ENCODE measurements at places on chromosomes 1 and 21.
A peak's percentile ranks its signal among the peaks of the same experiment; 100 is the strongest.

GRCh38 chr1:94909486-94909885 lies 17.4 kb downstream of the CNN3 start:
- H3K4me3 ChIP-seq: no peak overlapping the region
- H3K27me3 ChIP-seq: no peaks in the 10 kb centered on the region
- no peak for DNase-seq

DNA sequence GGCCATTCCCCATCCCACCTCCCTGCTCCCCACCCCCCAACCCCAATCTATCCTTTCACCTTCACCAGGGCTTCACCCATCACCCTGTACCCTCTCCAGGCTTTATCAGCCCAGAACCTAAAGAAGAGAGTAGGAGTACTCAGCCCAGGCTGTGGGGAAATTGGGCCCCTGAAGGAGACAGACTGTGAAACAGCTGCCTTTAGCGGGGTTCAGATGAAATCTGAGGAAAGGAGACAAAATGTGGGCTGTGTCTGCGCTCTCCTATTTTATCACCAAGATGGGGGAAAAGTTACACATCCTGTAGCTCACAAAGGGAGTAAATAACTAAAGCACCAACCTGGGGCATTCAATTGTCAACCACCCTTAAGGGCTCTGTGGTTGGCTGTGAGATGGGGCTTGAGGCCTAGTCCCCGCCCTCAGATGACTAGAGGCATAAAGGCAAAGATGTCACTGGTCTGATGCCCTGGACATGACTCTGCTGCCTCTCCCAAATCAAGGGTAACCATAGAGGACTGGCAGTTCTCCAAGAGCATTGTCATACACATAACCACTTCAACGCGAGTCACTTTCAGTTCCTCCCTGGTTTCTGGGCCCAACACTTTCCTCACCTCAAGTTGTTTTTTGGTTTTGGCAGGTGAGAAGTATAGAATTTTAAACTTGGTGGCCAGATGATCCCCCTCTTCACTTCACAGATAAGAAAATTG lies 30.0 kb downstream of the SLC27A3 start:
- H3K36me3 ChIP-seq: no peaks in the 10 kb centered on the region
- H3K27me3 ChIP-seq: no peaks in the 10 kb centered on the region
- no peak for DNase-seq

- no peaks in the 10 kb centered on the region for H3K27me3 ChIP-seq
- H3K36me3 ChIP-seq: no peaks in the 10 kb centered on the region
- H3K27ac ChIP-seq: peak overlapping the region; percentile 57
- 0 out of 2 replicates have a peak, but pooled peaks cover 9% of the 10 kb centered on the region for H3K4me1 ChIP-seq
Observed at GRCh38 chr21:17003258-17003615, 509.6 kb upstream of the CXADR start.

DNA sequence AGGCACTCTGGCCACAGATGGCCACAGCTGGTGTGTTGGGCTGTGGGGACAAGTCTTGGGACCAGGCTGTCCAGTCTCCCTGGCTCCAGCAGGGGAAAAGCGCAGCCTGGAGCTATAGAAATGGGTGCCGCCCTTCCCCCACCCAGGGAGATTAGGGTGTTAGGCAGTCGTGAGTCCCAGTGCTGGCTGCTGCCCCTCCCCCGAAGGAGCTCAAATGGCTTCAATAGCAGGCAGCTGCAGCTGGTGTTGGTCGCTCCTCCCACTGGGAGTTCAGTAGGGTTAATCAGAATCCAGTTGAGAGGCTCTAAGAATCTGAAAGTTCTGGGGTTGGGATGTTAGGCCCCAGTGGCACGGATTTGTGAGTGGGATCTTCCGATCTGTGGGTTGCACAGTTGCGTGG lies 595.6 kb upstream of the PKN2 start:
- H3K4me3 ChIP-seq: no peak overlapping the region
- H3K27me3 ChIP-seq: no peaks in the 10 kb centered on the region
- DNase-seq: no peak
- no peak overlapping the region for H3K27ac ChIP-seq
- no peaks in the 10 kb centered on the region for H3K4me1 ChIP-seq

- no peak within 1 kb of the TSS for H3K4me3 ChIP-seq
- peaks cover 10% of the 10 kb centered on the region for H3K4me1 ChIP-seq
- DNase-seq: no peak
Observed at GRCh38 chr1:54017979-54018378, at the start of gene LDLRAD1. Gene LDLRAD1 (minus strand): TSS chr1:54018186. CDS start chr1:54018112, 74 bp downstream.

DNA sequence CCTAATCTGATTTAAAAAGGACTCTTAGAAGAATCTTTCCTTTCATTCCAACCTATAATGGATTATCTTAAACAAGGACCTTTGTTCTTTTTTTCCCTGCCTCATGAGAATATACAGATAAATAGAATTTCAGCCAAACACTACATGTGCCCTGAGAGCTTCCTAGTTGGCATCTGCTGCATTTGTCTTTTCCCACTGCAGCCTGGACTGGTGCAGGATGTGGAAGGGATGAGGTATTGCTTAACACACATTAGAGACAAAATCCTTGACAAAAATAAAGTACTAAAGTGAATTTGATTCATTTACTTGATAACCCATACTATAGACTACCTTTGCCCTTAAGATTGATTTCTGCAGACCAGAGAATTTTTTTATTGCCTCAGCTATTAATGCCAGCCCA lies 59.5 kb downstream of the PALMD start:
- no peak for DNase-seq
- H3K4me1 ChIP-seq: no peaks in the 10 kb centered on the region
- H3K27me3 ChIP-seq: no peaks in the 10 kb centered on the region
- H3K27ac ChIP-seq: no peak overlapping the region
- no peaks in the 10 kb centered on the region for H3K36me3 ChIP-seq

GRCh38 chr1:179143322-179143721 lies 61.5 kb downstream of the TOR3A start:
- H3K27ac ChIP-seq: no peak overlapping the region
- no peaks in the 10 kb centered on the region for H3K36me3 ChIP-seq
- H3K4me3 ChIP-seq: no peak overlapping the region
- H3K27me3 ChIP-seq: no peaks in the 10 kb centered on the region

DNA sequence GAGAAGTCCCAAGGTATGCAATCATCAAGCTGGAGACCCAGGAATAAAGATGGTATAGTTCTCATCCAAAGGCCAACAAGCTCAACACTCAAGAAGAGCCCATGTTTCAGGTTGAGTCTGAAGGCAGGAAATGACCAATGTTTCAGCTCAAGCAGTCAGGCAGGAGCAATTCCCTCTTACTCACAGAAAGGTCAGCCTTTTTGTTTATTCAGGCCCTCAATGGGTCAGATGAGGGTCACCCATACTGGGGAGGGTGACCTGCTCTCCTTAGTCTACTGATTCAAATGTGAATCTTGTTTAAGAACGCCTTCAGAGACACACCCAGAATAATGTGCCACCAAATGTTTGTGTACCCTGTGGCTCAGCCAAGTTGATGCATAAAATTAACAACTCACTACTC lies 262.4 kb downstream of the USP25 start:
- no peak for DNase-seq
- H3K4me3 ChIP-seq: no peak overlapping the region
- H3K27me3 ChIP-seq: no peaks in the 10 kb centered on the region
- H3K27ac ChIP-seq: no peak overlapping the region
- no peaks in the 10 kb centered on the region for H3K4me1 ChIP-seq

GRCh38 chr1:172244865-172245264 lies 175.6 kb upstream of the C1orf105 start:
- no peak overlapping the region for H3K4me3 ChIP-seq
- no peaks in the 10 kb centered on the region for H3K36me3 ChIP-seq
- no peak overlapping the region for H3K27ac ChIP-seq
- no peaks in the 10 kb centered on the region for H3K27me3 ChIP-seq
- no peak for DNase-seq

DNA sequence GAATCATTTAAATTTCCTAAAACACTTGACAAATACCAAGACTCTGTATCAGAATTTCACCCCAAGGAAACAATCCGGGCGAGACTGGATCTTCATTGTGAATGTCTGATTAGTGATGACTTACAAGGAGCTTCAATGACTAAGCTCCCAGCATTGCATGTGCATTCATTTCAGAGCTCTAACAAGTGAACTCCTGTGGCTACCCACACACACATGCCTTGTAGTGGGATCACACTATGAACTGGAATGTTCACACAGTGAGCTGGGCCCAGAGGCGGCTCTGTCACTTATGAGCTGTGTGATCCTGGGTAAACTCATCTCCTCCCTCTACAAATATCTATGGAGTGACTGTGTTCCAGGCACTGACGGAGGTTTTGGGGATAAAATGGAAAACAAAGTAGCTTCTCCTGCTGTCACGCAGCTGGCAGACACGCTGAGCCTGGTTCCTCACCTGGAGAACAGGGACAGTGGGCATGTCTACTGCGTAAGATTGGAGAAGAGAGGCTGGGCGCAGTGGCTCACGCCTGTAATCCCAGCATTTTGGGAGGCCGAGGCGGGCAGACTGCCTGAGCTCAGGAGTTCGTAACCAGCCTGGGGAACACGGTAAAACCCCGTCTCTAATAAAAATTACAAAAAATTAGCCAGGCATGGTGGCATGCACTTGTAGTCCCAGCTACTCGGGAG lies 56.9 kb downstream of the CLSTN1 start:
- H3K4me3 ChIP-seq: no peak overlapping the region
- H3K27me3 ChIP-seq: no peaks in the 10 kb centered on the region
- H3K4me1 ChIP-seq: no peaks in the 10 kb centered on the region

DNA sequence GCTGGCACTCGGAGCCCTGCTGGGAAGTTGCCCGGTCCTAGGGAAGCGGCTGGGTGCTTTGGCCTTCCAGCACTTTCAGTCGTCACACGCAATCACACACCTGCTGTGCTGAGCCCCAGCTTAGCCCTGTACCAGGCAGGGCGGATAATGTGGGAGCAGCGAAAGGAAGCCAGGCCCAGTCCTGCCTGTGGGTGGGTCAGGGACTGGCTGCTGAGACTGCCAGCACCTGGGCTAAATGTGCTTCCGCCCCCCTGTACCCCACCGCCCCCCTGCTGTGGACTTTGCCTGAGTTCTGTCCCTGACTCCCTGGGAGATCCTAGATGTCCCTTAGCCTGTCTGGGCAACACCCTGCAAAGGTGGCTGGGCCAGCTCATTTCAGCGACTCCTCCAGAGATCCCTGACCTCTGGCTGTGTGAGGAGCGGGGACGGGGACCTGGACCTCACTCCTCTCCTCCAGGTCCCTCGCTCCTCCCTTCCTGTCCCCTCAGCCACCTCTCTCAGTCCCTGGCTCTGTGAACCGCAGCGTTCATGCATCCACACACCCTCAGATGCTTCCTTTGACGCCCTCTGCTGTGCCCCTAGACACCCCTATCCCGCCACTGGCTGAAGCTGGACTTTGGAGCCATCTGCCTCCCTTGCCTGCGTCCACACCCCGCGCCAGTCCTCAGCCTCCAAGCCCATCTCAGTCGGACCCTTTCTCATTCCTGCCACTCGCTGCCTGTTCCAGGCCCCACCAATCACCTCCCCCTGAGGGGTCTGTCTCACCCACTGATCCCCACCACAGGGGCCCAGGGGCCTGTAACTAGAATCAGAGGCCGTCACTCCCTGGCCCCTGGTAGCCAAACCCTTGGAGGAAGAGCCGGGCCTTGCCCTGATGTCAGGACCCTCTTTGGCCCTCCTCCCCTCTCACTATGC lies 1.4 kb downstream of the MMEL1 start:
- no peaks in the 10 kb centered on the region for H3K36me3 ChIP-seq
- peak; percentile 52 for DNase-seq
- H3K4me1 ChIP-seq: no peaks in the 10 kb centered on the region
- H3K27me3 ChIP-seq: no peaks in the 10 kb centered on the region
- no peak overlapping the region for H3K4me3 ChIP-seq

DNA sequence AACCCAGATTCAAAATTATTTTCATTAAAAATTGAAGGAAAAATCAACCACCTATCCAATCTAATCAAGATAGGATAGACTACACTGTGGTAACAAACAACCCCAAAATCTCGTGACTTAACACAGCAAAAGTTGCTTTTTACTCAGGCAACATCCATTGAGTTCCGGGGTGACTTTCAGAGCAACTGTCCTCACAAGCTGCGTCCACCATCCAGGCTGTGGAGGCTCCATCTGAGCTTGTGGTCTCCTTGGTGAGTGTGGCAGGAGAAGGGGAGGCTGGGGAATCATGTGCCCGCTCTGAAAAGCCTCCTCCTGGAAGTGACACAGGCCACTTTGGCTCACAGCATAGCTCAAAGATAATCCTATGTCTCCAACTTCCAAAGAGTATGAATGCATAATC lies 52.4 kb downstream of the CD2 start:
- H3K27me3 ChIP-seq: no peaks in the 10 kb centered on the region
- no peaks in the 10 kb centered on the region for H3K36me3 ChIP-seq
- no peaks in the 10 kb centered on the region for H3K4me1 ChIP-seq
- no peak for DNase-seq
- H3K27ac ChIP-seq: no peak overlapping the region

DNA sequence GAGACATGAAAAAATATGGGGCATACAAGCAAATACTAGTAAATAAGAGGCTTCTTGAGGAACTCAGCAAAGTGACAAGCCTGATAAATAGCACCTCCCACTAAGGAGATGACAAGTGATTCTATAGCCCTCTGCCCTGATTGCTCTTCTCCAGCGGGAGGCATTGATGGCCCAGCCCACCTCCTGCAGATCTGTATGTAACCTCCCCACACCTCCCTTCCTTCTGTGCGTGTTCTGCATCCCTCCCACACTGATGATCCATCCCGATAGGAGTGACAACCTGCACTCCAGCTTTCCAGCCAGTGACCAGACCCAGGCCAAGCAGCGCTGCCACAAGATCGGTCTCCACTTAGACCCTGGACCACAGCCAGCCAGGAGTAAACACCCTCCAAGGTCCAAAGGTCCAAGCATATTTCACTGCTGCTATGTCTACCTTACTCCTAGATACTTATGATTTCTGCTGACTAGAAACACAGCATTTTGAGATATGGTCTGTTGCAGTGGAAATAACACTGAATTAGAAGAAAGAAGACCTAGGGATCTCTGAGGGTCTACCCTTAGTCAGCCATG lies 176.1 kb downstream of the BRINP2 start:
- H3K4me1 ChIP-seq: 0 out of 2 replicates have a peak, but pooled peaks cover 6% of the 10 kb centered on the region
- H3K4me3 ChIP-seq: no peak overlapping the region
- H3K36me3 ChIP-seq: no peaks in the 10 kb centered on the region
- H3K27ac ChIP-seq: no peak overlapping the region

GRCh38 chr1:204456826-204457442 lies 37.7 kb downstream of the PIK3C2B start:
- no peak for DNase-seq
- H3K36me3 ChIP-seq: no peaks in the 10 kb centered on the region
- no peak overlapping the region for H3K27ac ChIP-seq
- H3K4me1 ChIP-seq: no peaks in the 10 kb centered on the region
- no peak overlapping the region for H3K4me3 ChIP-seq
- H3K27me3 ChIP-seq: no peaks in the 10 kb centered on the region

- H3K4me1 ChIP-seq: no peaks in the 10 kb centered on the region
- no peak overlapping the region for H3K27ac ChIP-seq
- H3K4me3 ChIP-seq: no peak overlapping the region
- H3K36me3 ChIP-seq: no peaks in the 10 kb centered on the region
- DNase-seq: no peak
Observed at GRCh38 chr1:177092001-177092400, 72.5 kb downstream of the ASTN1 start.

DNA sequence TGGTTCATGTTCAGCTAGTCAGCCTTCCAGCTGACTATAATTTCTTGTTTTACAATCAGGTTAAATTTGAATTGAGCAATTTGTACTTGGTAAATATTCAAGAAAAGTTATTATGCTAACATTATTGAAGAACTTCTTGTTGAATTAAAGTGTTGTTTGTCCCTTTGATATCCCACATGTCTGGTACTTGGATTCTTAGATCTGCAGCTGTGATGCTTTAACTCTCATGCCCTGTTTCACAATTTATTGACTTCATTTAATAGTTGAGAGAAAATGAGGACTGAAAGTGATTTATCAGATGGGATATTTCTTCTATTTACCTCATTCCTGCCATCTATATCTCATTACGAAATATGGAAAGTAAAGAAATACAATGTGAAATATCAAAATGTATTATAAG lies 92.8 kb downstream of the FASLG start:
- no peak overlapping the region for H3K4me3 ChIP-seq
- DNase-seq: no peak
- no peak overlapping the region for H3K27ac ChIP-seq
- no peaks in the 10 kb centered on the region for H3K27me3 ChIP-seq
- H3K36me3 ChIP-seq: no peaks in the 10 kb centered on the region
- H3K4me1 ChIP-seq: no peaks in the 10 kb centered on the region

Measured in Caco-2 (cell line).